ENCODE measurements at places on chromosomes 1 and 21. TPM values are rescaled to one million over a fixed set of nuclear protein-coding genes. Genes with fewer than 3 reads are reported as not detected.
A peak's percentile ranks its signal among the peaks of the same experiment; 100 is the strongest.

DNA sequence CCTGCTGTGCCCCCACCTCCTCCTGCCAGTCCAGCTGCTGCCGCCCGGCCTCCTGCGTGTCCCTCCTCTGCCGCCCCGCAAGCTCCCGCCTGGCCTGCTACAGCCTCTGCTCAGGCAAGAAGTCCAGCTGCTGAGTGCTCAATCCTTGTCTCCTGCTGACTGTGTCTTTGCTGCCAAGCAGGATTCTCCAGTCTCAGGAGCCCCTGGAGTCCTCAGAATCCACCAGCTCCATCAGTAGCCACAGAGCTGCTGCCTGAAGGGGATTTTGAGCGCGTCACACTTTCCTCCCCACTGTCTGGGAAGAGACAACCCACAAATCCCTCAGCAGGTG is 973 bp downstream of the KRTAP10-11 start:
- no peak overlapping the region for H3K4me3 ChIP-seq
- peaks cover 9% of the 10 kb centered on the region for H3K27me3 ChIP-seq
- H3K4me1 ChIP-seq, result no peaks in the 10 kb centered on the region

DNA sequence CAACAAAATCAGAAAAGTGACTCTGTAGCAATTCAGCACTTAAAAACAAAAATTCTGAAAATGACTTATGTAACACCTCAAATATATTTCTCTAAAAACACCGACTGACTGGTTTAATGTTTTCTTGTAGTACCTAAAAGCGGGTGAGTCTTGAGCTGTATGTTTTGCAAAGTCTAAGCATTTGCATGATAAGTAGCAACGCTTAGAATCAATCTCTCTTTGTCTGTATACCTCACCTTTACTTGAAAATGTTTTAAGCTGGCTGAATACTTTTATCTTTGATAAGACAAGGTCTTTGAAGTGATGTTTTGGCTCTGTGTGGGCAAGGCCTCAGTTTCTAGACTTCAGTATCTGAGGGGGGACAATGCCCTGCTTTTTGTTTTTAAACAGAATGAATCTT is 8.2 kb downstream of the ITPKB start:
- H3K27me3 ChIP-seq, result no peaks in the 10 kb centered on the region
- peak overlapping the region; percentile 18 for H3K27ac ChIP-seq
- peaks cover 90% of the 10 kb centered on the region for H3K4me1 ChIP-seq
- DNase-seq, result no peak
- peaks cover 6% of the 10 kb centered on the region for H3K36me3 ChIP-seq

- H3K27ac ChIP-seq, result no peak overlapping the region
- no peaks in the 10 kb centered on the region for H3K27me3 ChIP-seq
- H3K4me3 ChIP-seq, result no peak overlapping the region
Observed at GRCh38 chr1:193631306-193631705, 444.9 kb upstream of the B3GALT2 start.

Gene INPP5B
- 13.8 TPM for total RNA-seq

GRCh38 chr1:72412286-72412685 is 129.9 kb upstream of the NEGR1 start:
- H3K27me3 ChIP-seq, result no peaks in the 10 kb centered on the region
- no peaks in the 10 kb centered on the region for H3K36me3 ChIP-seq
- H3K4me3 ChIP-seq, result no peak overlapping the region
- H3K27ac ChIP-seq, result no peak overlapping the region

Gene RXRG
- 15.5 TPM for total RNA-seq

- peaks cover 11% of the 10 kb centered on the region for H3K4me1 ChIP-seq
- H3K27me3 ChIP-seq, result no peaks in the 10 kb centered on the region
- H3K4me3 ChIP-seq, result no peak overlapping the region
- peak overlapping the region; percentile 24 for H3K27ac ChIP-seq
- no peak for DNase-seq
Observed at GRCh38 chr1:88731475-88732269, 47.6 kb downstream of the PKN2 start.

- peaks cover 20% of the 10 kb centered on the region for H3K4me1 ChIP-seq
- H3K36me3 ChIP-seq, result no peaks in the 10 kb centered on the region
- H3K4me3 ChIP-seq, result no peak overlapping the region
- peak overlapping the region; percentile 47 for H3K27ac ChIP-seq
- H3K27me3 ChIP-seq, result no peaks in the 10 kb centered on the region
Observed at GRCh38 chr21:43301409-43302061, 125.4 kb downstream of the SIK1 start.

Gene KIF17
- 2.7 TPM for total RNA-seq

GRCh38 chr1:149962039-149962647 is 25.5 kb upstream of the MTMR11 start:
- H3K4me1 ChIP-seq, result peaks cover 6% of the 10 kb centered on the region
- H3K27me3 ChIP-seq, result no peaks in the 10 kb centered on the region
- DNase-seq, result no peak
- peaks cover 86% of the 10 kb centered on the region for H3K36me3 ChIP-seq
- no peak overlapping the region for H3K4me3 ChIP-seq
- no peak overlapping the region for H3K27ac ChIP-seq

DNA sequence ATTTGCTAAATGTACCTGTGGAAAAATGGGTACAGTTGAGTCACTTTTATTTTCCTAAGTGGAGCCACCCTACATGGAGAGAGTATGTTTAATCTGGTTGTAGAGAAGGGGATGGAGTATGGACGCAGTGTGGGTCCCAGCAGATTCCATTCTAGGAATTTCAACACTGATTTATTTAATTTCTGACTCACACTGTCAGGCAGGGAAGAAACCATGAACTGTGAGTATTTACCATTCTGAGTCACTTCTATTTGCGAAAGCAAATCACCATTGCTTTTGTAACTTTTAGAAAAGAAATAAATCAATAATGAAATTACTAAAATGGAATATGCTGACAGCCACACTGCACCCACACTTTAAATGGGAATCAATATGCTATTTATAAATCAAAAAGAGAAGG is 339.0 kb downstream of the DSCAM start:
- no peak overlapping the region for H3K27ac ChIP-seq
- no peaks in the 10 kb centered on the region for H3K4me1 ChIP-seq
- no peaks in the 10 kb centered on the region for H3K27me3 ChIP-seq
- H3K4me3 ChIP-seq, result no peak overlapping the region
- no peaks in the 10 kb centered on the region for H3K36me3 ChIP-seq
- no peak for DNase-seq

DNA sequence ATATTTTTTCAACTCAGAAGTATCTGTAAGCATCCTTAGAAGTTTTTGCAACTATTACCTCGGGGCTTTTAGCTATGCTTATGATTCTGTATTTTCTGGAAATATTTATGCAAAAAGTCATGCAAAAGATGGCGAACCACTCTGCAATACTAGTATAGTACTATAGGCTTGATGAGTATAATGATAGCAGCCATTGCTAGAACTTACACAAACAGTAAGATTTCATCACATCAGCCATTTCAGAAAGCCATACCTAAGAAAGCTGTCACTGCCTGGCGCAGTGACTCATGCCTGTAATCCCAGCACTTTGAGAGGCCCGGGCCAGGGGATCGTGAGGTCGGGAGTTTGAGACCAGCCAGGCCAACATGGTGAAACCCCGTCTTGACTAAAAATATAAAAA is 227.1 kb downstream of the LRRC7 start:
- H3K4me3 ChIP-seq, result no peak overlapping the region
- no peaks in the 10 kb centered on the region for H3K4me1 ChIP-seq
- H3K36me3 ChIP-seq, result no peaks in the 10 kb centered on the region
- no peak for DNase-seq

- peaks cover 70% of the 10 kb centered on the region for H3K4me1 ChIP-seq
- H3K27me3 ChIP-seq, result no peaks in the 10 kb centered on the region
- no peak overlapping the region for H3K4me3 ChIP-seq
- H3K36me3 ChIP-seq, result no peaks in the 10 kb centered on the region
- DNase-seq, result no peak
Observed at GRCh38 chr1:231931846-231932454, 305.4 kb downstream of the DISC1 start.

Gene KIF21B
- total RNA-seq, result 0.33 TPM

DNA sequence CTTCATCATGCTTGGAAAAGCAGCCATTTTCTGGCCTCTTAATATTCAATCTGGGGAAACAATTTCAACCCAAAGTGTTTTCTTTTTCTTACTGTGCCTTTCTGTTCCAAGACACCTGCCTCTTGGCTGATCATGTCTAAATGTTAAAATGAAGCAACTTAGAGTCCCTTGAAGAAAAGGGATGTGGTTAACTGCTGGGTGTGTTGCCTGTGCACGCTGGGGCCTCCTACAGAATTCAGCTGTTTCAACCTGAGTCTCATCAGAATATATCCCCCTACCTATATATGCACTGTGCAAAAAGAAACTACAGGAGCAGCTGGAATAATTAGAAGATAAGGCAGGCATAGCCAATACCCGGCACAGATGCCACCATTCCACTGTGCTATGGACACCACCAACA is 222.0 kb downstream of the OMA1 start:
- no peaks in the 10 kb centered on the region for H3K27me3 ChIP-seq
- DNase-seq, result no peak
- no peaks in the 10 kb centered on the region for H3K36me3 ChIP-seq
- no peak overlapping the region for H3K27ac ChIP-seq

- DNase-seq, result no peak
- H3K27me3 ChIP-seq, result no peaks in the 10 kb centered on the region
- no peak overlapping the region for H3K4me3 ChIP-seq
- no peak overlapping the region for H3K27ac ChIP-seq
- no peaks in the 10 kb centered on the region for H3K4me1 ChIP-seq
Observed at GRCh38 chr1:84152649-84153056, 8.6 kb downstream of the PRKACB start.

DNA sequence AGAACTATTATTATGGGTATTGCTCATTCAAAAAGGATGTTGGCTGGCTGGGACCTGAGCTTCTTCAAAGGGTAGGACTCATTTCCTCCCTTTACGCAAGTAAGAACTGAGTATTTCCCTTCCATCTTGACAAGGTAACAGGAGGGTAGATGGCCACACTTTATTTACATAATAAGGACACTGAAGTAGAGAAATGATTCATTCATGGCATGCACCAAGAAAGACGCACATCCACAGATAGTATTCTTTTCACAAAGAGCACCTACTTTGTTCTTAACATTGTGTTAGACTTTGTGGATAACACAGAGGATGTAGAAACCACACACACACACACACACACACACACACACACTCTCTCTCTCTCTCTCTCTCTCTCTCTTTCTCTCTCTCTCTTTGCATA is 82.9 kb downstream of the FAM78B start:
- H3K36me3 ChIP-seq, result no peaks in the 10 kb centered on the region
- peaks cover 25% of the 10 kb centered on the region for H3K4me1 ChIP-seq
- no peak for DNase-seq
- H3K27ac ChIP-seq, result no peak overlapping the region
- no peak overlapping the region for H3K4me3 ChIP-seq
- H3K27me3 ChIP-seq, result no peaks in the 10 kb centered on the region

Gene CLCA4
- total RNA-seq, result not detected

Gene LRRC47
- 69.1 TPM for total RNA-seq

DNA sequence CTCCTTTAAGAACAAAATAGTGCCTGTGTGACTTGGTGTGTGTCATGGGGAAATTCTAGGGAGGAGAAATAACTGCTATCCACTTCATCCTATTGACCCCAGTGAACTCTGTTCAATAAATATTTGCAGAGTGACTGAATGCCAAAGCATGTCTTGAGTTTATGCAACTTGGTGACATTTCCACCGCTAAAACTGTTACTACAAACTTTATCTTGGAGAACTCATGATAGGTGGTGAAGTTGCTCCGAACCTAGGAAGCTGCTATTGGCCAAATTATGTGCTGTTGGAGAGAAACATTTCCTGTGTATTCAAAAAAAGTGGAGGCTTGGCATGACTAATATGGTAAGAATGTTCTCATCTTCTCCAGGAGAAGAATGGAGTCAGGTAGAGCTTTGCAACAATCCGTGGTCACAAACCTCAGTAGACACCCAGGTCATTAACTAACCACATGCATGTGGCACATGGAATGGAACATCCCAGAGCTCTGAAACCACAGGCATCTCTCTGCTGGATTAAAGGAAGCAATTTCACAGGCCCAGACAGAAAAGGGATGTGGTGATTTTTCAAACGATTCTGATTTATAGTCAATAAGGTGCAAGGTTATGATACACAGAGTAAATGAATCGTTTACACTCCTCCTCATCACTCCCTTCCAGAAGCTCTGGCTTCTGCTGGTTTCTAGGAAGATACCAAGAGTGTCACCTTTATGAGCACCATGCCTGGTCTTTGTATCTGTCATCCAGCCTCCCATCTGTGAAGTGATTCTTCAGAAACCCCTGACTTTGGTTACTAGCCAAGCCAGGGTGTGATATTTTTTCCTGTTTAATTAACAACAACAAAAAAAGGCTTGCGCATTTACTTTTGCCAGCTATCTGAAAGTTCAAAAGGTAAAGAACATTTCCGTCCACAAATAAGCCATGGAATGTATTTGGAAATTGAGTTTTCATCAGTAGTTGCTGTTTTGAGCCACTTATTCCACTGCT is 361.1 kb downstream of the TGFB2 start:
- DNase-seq, result no peak
- H3K4me3 ChIP-seq, result no peak overlapping the region
- no peak overlapping the region for H3K27ac ChIP-seq
- H3K27me3 ChIP-seq, result no peaks in the 10 kb centered on the region

GRCh38 chr1:54337928-54338327 is 68.3 kb downstream of the SSBP3 start:
- H3K4me3 ChIP-seq, result no peak overlapping the region
- peaks cover 57% of the 10 kb centered on the region for H3K4me1 ChIP-seq
- H3K36me3 ChIP-seq, result no peaks in the 10 kb centered on the region
- DNase-seq, result no peak
- H3K27me3 ChIP-seq, result no peaks in the 10 kb centered on the region
- H3K27ac ChIP-seq, result peak overlapping the region; percentile 39

Gene CELA2A
- total RNA-seq, result not detected

DNA sequence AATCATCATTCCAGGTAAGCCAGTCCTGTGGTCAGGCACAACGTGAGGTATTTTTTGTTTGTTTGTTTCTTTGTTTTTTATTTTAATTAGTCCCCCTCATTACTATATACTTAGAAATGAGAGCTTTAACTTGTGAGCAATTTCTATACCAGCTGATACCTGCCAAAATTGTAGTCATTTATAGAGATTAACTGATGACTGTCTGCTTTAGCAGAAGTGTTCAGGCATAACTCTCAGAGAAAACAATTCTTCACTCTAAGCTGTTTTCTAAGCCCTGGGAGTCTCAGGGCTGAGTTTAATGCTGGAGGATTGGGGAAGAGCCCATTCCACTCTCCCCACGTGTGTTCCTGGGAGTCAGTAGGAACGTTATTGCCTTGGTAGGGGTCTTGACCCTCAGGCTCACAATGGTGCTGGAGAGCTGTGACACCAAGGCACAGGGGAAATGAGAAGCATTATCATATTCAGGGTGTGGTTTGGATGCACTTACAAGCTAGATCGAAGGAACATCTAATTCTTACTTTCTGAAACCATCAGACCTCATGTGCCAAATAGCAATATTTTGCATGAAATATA is 168.2 kb downstream of the CLIC6 start:
- H3K4me1 ChIP-seq, result peaks cover 79% of the 10 kb centered on the region
- peaks cover 38% of the 10 kb centered on the region for H3K36me3 ChIP-seq
- H3K27ac ChIP-seq, result no peak overlapping the region
- no peaks in the 10 kb centered on the region for H3K27me3 ChIP-seq
- no peak overlapping the region for H3K4me3 ChIP-seq
- DNase-seq, result no peak

Gene CAP1
- 52.8 TPM for total RNA-seq
